ENCODE measurements at places on chromosomes 2 and 18.
A peak's percentile ranks its signal among the peaks of the same experiment; 100 is the strongest.

GRCh38 chr2:199842631-199843395 is 8.2 kb downstream of the FTCDNL1 start:
- no peak for DNase-seq

GRCh38 chr2:26144031-26144430 is 28.9 kb upstream of the GAREM2 start:
- DNase-seq: no peak

DNA sequence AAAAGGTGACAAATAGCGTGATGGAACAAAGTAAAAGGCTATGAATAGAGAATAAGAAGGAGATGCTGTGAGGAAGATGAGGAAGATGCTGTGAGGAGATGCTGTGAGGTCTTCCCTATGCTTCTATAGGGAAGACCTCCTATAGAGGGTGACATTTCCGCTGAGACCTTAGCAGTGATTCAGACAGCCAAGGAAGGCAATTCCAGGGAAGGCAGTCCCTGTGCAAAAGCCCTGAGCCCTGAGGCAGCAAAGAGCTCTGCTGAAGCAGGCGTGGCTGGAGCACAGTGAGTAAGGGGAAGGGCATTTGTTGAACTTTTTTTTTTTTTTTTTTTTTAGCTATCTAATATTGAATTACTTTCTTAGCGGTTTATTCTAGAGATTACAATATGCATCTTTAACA is 142.7 kb upstream of the FOSL2 start:
- peak; percentile 95 for DNase-seq

DNA sequence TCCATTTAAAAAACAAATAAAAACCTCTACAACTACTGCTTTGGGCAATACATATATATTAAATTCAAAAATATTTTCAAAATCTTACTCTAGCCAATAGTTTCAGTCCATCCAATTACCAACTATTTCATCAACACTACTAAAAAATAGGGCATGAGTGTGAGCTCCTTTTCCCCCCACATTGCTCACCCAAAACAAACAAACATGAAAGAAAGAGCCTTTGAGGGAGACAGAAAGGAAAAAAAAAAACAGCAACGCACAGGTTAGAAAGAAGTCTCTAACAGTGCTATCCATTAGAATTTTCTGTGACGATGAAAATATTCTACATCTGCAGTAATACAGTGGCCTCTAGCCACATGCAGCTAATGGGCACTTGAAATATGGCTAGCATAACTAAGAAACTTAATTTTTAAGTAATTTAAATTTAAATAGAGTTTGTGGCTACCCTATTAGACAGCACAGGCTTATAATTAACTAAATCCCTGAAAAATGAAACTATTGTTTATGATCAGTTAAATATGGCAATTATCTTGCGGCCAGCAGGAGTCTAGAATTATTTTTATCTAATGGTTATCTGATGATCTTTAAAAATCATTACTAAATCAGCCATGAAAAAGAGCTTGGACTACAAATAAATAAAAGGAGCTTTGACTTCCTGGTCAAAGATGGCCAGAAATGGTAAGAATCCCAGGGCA is 59.2 kb downstream of the RBMS1 start:
- DNase-seq: no peak

DNA sequence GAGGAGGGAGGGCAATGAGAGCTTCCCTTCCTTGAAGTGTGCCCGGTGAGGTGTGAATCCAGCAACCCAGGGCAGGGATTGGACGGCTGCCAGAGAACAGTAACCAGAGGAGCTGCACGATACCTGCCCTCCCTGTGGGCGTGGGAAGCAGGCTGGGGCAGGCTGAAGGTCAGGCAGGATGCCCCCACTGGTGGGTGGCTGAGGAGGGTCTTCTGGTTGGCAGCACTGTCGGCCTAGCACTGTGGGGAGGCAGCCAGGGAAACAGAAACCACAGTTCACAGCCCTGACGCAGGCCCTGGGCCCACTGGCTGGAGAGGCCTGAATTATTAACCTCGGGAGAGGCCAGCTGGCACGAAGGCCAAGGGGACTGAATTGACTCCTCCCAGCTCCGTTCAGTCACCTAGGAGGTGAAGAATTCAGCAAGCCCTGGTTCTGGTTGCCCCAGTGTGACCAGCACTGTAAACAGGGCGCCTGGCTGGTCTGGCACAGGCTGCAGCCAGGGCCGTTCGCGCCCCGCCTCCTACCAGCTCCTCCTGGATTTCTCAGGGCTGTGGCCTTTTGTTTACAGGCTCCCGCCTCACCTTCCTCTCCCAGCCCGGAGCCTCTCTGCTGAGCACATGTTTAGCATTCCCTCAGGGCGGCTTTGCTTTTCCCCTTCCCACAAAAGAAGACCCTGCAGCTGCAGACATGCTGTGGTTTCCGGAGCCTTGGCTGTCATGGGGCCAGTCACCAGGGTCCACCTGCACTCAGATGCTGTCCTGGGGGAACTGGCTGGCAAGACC is 97.8 kb downstream of the B3GNT2 start:
- DNase-seq: peak; percentile 86

- DNase-seq: peak; percentile 56
Observed at GRCh38 chr18:57627488-57627887, 5.9 kb upstream of the NARS1 start.

- DNase-seq: no peak
Observed at GRCh38 chr2:241974851-241975592, 105.5 kb downstream of the RTP5 start.

- DNase-seq: no peak
Observed at GRCh38 chr18:39911716-39912115, 2043.3 kb upstream of the PIK3C3 start.

- no peak for DNase-seq
Observed at GRCh38 chr2:198441901-198442300, 637.5 kb downstream of the PLCL1 start.

DNA sequence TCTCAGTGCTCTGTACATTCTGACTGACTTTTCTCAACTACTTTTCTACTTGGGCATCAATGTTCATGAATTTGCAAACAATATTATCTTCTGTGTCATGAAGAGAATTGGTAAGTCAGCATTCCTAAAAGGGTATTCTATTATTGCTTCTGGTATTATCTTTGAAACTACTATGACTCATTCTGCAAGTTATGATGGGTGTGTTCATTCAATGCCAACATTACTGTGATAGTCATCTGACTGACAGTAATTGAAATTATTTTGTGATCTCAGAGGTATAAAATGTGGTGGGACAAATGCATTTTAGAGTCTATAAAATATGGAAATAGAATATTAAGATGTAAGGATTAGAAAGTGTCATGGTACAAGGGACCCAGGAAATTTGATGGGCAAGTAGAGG is 736.0 kb upstream of the CELF4 start:
- no peak for DNase-seq

DNA sequence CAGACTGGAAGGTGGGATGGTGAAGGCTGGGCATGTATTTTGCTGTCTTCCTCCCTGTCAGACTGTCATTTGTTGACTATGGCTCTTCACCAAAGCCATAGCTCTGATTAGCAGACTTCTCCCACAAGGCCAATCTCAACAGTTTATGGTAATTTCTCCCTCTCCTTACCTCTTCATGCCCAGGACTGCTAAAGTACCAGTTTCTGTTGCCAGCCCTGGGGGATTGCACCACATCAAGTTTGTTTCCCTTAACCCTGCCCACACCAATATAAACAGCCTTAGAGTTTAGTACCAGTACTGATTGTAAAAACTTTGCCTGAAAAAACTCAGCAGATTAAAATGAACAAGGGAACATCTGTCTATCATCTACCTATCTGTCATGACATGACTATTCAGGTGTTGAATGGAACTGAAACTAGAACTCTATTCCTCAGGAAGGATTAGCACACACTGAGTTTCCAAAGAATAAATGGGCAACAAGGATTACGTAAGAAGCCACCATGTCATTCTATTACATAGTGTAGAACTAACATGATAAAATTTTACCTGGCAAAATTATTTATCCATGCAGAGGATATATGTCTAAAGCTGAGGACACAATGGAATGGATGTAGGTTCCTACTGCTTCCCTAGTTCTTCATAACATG is 13.7 kb downstream of the FEZ2 start:
- DNase-seq: no peak

DNA sequence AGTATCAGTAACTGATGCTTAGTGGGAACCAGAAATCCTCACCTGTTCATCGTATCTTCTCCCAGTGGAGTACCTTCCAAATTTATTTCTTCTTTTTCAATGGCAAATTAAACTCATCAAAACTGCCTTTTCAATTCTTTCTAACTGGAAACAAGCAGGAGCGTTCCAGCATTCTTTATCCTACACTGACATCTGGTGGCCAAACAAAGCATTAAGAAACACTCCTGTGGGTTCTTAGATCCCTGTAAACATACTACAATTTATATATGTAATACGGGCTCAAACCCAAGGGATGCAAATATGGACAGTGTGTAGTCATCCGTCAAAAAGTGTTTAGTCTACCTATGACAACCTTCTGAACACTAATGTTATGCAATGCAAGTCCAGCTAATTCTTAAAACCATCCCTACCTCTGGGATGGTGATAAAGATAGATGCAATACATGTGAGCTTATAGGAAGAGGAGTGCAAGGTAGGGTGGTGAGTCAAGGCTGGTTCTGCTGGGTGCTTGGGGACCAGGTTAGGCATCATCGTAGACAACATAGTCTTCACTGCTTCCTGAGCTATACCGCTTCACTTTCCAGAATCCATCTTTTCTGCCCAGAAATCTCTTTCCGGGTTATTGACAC is 375.0 kb downstream of the CTNNA2 start:
- peak; percentile 46 for DNase-seq

DNA sequence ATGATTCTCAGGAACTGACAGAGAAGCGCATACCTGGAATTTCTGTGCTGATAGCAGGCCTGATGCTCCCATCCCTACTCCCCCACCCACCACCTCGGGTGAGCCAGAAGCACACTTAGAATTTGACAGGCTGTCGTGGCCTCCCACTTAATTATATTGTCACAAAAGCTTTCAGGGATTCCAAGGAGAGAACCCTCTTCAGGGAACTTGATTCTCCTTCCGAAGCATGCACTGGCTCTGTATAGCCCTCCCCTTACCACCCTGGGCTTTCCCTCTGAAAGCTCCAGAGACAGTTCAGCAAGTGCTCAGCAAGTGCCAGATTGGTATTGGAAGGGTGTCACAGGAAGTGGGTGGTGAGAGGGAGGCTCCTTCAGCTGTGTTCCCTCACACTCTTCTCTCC is 252.5 kb upstream of the SIX2 start:
- DNase-seq: no peak

GRCh38 chr2:108444941-108445840 is 3.8 kb upstream of the GCC2 start:
- no peak for DNase-seq

- DNase-seq: peak; percentile 52
Observed at GRCh38 chr2:69911985-69912563, 2.8 kb upstream of the MXD1 start.

- no peak for DNase-seq
Observed at GRCh38 chr2:219416235-219416602, 2.0 kb upstream of the DES start.

DNA sequence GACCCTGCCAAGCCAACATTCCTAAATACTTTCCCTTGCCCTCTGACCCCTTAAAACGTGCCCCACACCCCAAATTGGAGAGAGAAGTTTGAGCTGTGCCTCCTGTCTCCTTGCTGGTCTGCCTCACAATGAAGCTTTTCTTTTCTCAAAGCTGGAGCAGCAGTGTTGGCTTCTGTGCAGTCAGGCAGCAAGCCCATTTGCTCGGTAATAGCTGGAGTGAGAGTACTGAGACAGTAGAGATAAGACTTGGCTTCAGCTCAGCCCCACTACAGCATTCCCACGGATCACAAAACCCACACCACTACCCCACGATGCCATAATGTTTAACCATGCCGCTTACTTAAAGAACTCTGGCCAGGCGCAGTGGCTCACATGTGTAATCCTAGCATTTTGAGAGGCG is 73.0 kb downstream of the NCAPH start:
- peak; percentile 55 for DNase-seq

GRCh38 chr2:168135630-168136029 is 111.8 kb downstream of the STK39 start:
- DNase-seq: no peak

GRCh38 chr2:118061135-118061955 is 26.9 kb upstream of the INSIG2 start:
- peak; percentile 73 for DNase-seq

DNA sequence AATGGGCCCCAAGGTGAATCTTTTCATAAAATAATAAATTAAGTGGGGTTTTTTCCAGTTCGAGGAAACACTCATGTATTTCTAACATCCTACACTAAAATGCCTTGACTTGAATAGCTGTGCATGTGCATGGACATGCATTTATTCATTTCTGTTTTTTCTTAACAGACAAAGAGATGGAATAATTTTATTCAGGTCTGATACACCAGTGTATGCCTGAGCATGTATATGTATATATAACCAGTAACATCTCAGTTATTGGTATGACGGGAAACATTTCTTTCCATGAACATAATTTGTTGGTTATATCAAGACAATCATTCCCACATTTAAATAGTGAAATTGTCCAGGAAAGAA is 468.7 kb upstream of the TNP1 start:
- no peak for DNase-seq

- no peak for DNase-seq
Observed at GRCh38 chr2:98453531-98453930, 8.9 kb downstream of the INPP4A start.

DNA sequence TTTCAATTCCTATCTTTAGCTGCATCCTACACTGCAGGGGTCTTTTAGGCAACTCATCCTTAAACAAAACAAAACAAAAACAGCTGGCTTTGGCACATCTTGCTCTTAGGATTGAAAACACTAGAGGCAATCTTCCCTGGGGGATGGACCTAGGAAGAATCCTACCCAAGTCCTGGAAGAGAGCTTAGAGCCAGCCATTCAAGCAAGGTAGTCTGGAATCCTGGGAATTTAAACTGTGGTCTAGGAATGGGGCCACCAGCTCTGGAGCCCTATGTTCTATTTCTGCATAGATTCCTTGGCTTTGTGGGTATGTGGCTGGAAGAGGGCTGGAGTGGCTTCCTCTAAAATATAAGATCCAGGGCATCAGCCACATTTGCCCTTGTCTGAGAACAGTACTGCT is 27.7 kb downstream of the MYL1 start:
- DNase-seq: no peak

DNA sequence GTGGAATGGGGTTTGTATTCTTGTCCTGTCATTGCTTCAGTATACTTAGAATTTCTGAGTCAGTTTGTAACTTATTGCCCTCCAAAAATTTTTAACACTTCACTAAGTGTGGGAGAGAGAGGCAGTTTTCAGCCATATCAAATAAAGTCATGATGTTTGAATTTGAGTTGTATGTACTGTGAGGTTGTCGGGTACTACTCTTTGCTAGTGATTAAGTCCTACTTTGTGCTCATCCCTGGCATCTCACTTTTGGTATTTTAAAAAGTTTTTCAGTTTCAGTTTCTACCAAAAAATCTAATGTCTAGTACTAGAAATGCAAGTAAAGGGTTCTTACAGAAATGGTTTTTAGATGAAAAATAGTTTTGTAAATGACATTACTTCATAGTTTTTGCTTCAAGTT is 40.7 kb downstream of the EIF5B start:
- DNase-seq: no peak

DNA sequence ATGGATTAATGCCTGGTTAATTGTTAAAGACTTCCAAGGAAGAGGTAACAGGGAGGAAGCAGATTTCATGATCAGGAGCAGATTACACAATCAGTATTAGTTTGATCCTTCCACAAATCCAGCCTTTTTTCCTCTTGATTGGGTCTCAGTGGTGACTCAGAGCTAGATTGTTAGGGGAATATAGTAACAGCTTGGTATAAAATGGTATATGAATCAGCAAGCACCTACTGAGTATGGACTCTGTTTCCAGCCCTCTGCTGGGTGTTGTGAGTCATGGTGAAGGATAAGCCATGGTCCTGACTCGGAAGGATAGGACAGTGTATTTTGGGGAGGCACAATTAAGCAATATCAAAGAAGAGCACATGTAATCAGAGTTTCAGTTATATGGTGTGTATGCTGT is 272.4 kb upstream of the DPP10 start:
- DNase-seq: peak; percentile 16
